ENCODE measurements at places on chromosomes 3 and 15.

DNA sequence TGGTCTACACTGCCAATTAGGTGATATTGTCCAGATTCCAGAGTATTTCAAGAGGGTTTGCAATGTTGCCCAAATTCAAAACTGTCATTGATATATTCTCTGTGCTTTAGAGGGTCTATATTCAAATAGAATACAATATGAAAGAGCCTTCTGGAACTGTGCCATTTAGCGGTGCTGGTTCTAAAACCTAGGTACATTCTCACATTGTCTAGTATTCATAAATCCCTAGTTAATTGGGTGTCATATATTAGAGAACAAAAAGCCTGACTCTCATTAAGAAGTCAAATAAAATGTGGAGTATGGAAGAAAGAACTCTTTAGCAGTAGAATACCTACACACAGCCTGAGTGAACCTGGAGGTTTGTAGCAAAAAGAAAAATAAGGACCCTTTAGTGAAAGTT, 447.9 kb downstream of the CNTN6 start:
- no peak for DNase-seq

DNA sequence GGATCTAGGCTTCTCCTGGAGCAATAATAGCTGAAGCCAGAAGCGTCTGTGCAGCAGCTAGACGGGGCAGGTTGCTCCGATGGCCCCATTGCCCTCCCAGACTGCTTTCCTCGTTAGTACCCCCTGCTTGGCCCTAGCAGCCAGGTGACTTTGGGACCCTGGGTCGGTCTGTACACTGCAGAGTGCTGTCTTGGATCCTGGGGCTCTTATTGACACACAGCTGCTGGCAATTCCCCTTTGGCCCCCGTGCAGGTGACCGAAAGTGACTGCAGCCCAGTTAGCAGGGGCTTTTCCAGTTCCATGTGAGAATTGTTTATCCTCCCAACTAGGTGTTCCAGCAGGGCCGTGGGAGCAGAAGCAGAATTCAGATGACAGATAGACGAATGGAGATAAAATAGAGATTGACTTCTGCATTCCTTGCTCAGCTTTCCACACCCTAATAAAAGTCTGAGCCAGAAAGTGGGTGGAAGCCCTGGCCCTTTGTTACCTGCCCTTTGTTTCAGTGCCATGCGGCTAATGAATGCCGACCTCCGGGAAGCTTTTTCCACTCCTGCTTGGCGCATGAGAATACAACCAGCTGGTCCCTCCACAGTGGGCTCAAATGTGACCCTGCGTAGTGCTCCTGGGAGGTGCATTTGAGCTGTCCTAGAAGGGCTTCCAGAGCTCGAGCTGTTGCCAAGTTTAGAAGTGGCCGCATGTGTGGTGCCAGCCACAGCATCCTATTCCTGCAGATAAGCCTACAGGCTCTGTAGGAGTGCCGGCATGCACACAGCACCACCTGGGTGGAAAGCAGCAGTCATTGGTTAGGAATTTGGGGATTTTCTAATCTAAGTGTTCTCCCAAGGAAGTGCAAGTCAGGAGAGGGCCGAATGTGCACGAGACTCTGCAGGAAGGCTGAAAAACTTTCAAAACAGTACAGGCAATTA, 94.4 kb downstream of the SLCO3A1 start:
- DNase-seq, result no peak

GRCh38 chr15:48754011-48754410, 56.9 kb downstream of the CEP152 start:
- no peak for DNase-seq

- no peak for DNase-seq
These were observed 117.2 kb upstream of the PLXNA1 start for GRCh38 chr3:126865736-126866135.

- DNase-seq, result no peak
These were observed 2.7 kb upstream of the WNT5A start for GRCh38 chr3:55489798-55490132.

GRCh38 chr3:4776399-4776979, 202.7 kb upstream of the BHLHE40 start:
- no peak for DNase-seq

- DNase-seq, result no peak
These were observed 1126.5 kb downstream of the NSUN3 start for GRCh38 chr3:95189348-95189747.

GRCh38 chr15:100092034-100092433, 249.7 kb downstream of the ADAMTS17 start:
- no peak for DNase-seq

GRCh38 chr3:63993653-63994079, 29.6 kb downstream of the PSMD6 start:
- DNase-seq, result peak; percentile 60

DNA sequence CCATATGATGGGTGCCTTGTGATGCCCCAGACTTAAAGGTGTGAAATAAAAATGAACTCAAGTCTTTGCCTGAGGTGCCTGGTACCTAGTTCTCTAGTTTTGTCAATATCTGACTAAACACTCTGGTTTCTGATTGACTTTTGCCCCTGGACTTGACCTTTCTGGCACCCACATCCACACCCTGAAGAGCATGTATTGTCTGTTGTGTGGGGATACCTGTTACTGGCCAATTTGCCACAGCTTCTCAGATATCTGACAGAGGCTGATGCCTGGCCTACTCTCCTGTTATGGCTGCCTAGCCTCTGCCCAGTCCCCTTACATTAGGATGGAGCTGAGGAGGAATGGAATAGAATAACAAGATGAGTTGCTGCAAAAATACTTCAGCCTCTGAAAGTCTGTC, 3.6 kb downstream of the ZBTB38 start:
- DNase-seq, result no peak

GRCh38 chr3:52052831-52053306, 3.5 kb downstream of the DUSP7 start:
- DNase-seq, result peak; percentile 53

DNA sequence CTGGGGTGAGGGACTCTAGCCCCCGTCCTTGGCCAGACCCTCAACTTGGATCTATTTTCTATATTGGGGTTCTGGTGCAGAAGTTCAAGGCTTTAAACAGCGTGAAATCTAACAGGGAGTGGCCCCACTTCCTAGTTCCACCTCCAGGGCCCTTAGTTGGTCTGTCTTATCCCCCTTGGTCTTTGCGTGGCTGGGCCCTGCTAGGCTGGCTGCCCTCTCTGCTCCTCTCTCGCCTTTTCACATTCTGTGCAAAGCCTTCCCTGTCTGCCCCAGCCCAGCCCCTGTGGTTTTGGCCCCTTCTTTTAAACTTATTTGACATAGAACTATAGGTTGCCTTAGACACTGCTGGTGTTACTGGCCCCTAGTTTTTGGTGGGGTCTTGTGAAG, 5.6 kb downstream of the PPCDC start:
- DNase-seq, result no peak

- no peak for DNase-seq
These were observed 142.5 kb downstream of the HCN4 start for GRCh38 chr15:73226093-73226814.

DNA sequence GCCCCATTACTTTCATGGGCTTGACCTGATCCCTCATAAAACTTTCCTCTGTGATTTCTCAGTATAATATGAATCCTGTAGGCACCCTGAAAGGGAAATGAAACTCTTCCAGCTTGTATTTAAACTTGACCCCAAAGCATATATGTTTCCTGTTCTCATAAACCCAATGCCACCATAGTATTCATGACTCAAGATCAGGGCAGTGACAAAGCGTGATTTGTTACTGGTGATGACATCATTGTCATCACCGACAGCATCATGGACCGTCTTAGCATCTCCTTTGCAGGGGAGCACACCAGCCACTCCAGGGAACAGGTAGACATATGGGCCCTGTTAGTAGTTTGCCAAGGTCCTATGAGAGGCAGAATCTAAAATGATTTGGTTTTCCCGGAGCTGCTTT, 741.2 kb downstream of the NR2F2 start:
- no peak for DNase-seq

DNA sequence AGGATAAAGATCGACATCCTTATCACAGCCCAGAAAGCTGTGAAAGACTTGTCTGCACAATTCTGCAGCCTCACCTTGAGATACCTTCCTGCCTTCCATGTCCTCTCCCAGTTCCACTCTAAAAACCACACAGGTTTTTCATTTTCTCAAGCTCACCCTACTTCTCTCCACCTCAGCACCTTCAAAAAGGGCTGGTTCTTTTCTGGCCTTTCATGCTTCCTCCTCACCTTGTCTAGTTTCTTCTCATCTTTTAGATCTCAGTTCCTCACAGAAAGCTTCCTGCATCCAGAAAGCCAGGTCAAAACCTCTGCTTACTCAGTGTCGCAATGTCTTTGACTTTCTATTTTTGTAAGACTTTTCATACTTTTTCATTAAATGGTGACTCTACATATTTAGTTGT, 140.2 kb upstream of the STT3B start:
- DNase-seq, result no peak

DNA sequence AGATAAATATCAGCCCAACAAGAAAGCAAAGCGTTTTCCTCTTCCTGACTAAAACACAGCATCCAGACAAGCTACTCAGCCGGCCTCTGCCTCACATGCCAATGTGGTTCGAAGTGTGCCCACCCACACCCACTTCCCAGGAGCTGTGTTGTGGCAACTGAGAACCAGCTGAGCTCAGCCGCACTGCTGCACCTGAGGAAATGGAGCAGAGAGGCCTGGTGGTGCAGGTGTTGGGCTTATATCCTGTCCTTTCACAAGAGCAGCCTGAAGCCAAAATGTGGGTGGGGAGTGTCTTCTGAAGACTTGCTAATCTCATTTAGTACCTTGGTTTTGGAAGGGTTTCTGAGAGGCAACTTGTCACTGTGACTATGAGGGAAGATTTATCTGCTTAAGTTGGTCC, 23.0 kb upstream of the RETNLB start:
- peak; percentile 22 for DNase-seq

GRCh38 chr3:169818316-169818715, 5.6 kb upstream of the LRRC34 start:
- no peak for DNase-seq

GRCh38 chr3:50192689-50193141, 1.3 kb downstream of the GNAT1 start:
- peak; percentile 76 for DNase-seq

- DNase-seq, result peak; percentile 68
These were observed at the start of gene MAP3K13 for GRCh38 chr3:185362850-185363661. Gene MAP3K13, plus strand, starts transcription at chr3:185363136. Its CDS starts 65,446 bp downstream, at chr3:185428582.

GRCh38 chr3:42670670-42671069, 14.7 kb upstream of the KLHL40 start:
- no peak for DNase-seq

DNA sequence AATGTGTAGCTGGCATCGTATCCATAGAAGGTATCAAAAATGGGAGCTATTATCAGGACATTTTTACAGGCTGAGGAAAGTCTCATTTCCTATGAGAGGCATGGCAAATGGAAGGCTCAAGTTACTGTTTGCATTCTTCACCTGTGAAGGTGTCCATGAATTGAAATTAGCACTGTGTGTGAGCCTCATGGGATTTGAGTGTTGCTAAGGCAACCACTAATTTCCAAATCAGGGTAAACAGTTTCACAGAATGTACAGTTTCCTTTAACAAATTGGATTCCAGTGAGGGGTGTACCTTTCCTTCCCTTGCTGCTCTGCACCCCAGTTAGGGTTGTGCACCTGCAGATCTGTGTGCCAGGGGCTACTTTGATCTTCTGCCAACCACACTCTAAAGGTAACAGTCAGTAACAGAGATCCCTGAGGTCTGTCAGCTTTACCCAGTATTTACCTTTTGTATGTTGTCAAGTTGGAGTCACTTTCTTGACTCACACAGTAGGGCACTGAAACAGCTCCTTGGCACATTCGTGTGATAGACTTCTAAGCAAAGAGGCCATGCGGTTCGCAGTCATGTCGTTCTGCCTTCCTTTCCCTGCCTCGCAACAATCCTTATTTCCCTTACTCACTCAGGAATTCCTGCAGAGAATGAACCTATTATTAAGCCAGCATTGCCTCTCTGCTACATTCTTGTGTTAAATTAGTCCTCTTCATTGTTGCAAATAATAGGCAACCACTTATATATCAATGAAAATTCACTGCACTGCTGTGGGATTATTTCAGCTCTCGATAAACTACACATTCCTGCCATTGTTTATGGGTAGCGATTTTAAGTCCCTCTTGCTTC, 129.8 kb upstream of the GBE1 start:
- no peak for DNase-seq

GRCh38 chr3:31364188-31364587, 168.5 kb upstream of the STT3B start:
- DNase-seq, result no peak

DNA sequence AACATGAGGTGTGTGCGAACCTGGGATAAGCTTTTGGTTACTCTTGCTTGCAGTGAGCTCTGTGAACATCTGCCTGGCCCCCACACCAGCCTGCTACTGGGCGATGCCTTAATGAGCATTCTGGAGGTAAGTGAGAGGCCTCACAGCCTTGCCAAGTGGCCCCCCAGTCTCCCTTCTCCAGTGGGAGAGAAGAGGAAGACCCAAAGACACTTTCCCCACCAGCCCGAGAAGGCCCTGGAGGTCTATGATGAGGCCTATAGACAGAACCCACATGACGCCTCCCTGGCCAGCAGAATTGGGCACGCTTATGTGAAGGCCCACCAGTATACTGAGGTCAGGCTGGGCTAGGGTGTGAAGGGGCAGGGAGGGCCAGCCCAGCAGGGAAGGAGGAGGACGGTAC, 22.5 kb downstream of the TTC21A start:
- no peak for DNase-seq

DNA sequence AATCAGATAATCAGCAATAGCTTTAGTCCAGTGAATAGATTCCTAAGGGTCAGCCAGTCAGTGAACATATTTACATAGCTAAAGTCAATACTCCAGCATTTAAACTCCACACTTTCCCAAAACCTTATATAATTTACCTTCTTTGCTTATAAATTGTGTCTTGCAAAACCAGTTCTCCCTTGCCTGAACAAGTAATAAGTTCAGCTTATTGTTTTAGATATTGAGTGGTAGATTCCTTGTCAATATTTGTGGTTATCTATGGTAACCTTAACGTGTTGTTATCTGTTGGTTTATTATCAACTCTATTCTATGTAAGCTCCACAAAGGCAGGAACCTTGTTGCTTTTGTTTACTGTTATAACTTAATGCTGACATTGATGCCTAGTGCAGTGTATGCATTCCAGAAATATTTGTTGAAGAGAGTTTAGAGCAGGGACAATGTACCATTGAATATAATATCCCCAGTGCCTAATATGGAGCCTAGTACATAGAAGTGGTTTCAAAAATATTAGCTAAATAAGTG, 24.0 kb downstream of the PLSCR5 start:
- DNase-seq, result no peak

- DNase-seq, result no peak
These were observed 60.0 kb downstream of the RPL22L1 start for GRCh38 chr3:170809975-170810357.

GRCh38 chr3:119779731-119780383, 2.0 kb upstream of the NR1I2 start:
- DNase-seq, result no peak

DNA sequence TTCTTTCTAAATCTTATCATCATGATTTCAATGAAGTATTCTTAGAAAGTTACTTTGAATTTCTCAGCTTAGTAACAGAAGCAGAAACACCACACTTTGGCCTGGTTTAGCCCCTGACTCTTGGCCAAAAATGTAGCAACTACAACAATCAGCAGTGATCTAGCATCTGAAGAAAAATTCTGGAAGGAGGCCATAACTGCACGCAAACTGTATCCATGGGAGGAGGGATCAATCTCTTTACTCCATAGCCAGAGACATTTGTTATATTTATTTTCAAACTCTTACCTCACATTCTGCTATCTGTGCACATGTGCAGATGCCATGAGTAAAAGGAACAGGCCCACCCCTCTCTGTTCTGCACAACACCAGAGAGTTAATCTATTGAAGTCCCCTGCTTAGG, 251.0 kb upstream of the P2RY1 start:
- no peak for DNase-seq

- DNase-seq, result no peak
These were observed 36.7 kb downstream of the CFAP44 start for GRCh38 chr3:113404637-113405036.

- no peak for DNase-seq
These were observed 72.0 kb downstream of the FAM43A start for GRCh38 chr3:194757647-194758061.

All from CD4-positive, alpha-beta T cell treated with Interferon gamma for 1 hour (primary cell).